Right ventricle myocardium superior (tissue), 1 donor: ENCODE measurements at places on chromosomes 13 and 19. TPM values are rescaled to one million over a fixed set of nuclear protein-coding genes. Genes with fewer than 3 reads are reported as not detected.

ADPRHL1 gene
- total RNA-seq = 506 TPM

DNA sequence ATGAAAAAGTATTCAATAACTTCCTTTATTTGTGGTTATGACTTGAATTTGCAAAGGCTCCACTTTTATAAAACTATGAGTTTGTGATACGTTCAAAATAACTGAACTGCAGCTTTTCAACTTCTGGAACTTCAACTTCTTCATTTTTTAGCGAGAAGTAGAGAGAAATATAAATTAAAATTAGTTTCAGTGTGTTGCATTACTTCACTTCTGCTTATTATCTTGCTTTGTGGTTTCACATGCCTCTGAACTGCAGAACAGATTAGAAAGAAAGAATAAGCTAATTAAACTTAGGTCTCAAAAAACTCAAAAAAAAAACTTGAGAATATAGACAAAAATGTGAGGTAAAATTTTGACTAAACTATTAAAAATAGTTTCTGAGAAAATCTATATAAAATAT lies 1073.4 kb downstream of the PCDH17 start:
- DNase-seq = no peak

- DNase-seq = peak; percentile 92
Measured at GRCh38 chr19:1243768-1244692, 2.5 kb downstream of the ATP5F1D start.

- no peak for DNase-seq
Measured at GRCh38 chr19:7718668-7719067, 13.2 kb downstream of the CLEC4G start.

GRCh38 chr19:23415034-23415433 lies 19.8 kb upstream of the ZNF91 start:
- no peak for DNase-seq

GRCh38 chr19:43467730-43468129 lies 2.3 kb upstream of the LYPD3 start:
- DNase-seq = no peak

- DNase-seq = no peak
Measured at GRCh38 chr19:803686-804418, 6.6 kb downstream of the PTBP1 start.

- peak; percentile 85 for DNase-seq
Measured at GRCh38 chr19:44903602-44904425, 1.8 kb upstream of the APOE start.

- DNase-seq = peak; percentile 86
Measured at GRCh38 chr19:55467236-55468053, 2.9 kb upstream of the C19orf85 start.
